ENCODE measurements at places on chromosomes 7 and 10. TPM values are rescaled to one million over a fixed set of nuclear protein-coding genes. Genes with fewer than 3 reads are reported as not detected.

DNA sequence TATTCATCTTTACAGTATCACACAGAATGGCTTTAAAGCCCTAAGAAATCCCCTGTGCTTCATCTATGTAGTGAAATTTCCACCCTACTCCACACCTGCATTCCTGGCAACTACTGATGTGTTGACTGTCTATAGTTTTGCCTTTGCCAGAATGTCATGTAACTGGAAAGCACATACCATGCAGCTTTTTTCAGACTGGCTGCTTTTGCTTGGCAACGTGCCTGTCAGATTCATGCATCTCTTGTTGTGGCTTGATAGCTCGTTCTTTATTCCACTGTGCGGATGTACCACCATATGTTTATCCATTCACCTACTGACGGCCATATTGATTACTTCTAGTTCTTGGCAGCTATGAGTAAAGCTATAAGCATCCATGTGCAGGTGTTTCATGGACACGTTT, 30.6 kb downstream of the RBM17 start:
- no peak for DNase-seq

DNA sequence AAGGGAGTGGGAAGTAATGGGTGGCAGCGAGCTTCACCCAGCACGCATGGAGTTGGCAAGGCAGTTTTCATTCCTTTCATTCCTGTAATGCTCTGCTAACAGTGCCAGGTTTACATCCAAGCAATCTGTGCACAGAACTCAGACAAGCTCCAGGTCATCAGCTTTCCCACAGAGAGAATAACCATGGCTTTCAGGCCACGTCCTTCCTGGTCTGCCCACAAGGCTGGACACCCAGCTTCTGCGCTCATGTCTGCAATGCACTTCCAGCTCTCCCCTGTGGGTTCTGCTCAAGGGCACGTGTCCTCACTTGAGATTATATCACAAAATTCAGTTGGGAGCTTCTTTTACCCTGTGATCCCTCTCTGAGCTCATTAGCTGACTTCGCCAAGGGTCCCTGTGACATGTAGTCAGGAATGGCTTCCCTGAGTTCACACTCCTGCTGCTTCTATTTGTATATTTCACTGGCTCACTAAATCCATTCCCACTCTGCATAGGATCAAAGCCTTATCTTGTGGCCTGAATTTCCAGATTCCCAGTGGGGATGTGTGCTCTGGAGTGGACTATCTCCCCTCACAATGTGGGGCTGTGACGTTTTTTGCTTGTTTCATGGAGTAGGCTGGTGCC, 18.6 kb downstream of the AKR1C2 start:
- no peak for DNase-seq

GRCh38 chr7:29471444-29472138, 92.0 kb upstream of the PRR15 start:
- no peak for DNase-seq

DNA sequence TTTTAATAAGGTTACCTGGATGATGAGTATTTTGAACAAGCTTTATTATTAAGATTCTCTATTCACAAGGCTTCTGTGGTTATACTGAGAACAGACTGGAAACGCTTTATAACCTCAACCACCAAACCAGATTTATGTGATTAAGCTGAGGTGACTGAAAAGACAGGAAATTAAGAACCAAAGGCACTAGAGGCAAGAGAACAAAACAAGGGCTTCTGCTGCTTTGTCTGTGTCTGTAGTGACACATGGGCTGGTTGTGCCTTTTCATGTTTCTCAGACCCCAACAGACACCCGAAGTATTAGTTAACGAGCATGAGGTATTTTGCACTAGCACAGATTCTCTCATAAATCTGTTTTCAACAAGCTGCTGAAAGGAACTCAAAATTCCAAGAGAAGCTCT, 64.4 kb downstream of the RAPGEF5 start:
- peak; percentile 16 for DNase-seq

- no peak for DNase-seq
Measured at GRCh38 chr10:15331461-15331860, 39.6 kb downstream of the FAM171A1 start.

- no peak for DNase-seq
Measured at GRCh38 chr10:74289188-74289587, 138.2 kb downstream of the ADK start.

DNA sequence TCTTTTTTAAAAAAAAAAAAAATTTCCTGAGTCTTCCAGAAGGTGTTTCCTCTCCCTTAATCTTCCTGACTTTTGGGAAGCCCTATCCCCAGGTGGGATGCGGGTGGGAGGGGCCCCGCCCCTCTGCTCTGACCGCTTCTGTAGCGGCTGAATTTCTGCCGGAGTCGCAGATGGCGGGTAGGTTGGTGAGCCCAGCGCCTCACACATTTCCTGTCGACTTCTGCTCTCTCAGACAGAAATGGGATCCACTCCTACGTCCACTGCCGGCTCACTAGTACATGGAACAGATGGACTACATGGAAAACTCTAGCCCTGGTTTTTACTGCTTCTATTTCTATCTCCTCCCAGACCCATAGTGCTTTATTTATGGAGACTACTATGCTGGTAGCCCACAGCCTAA, 90.9 kb downstream of the NEUROD6 start:
- peak; percentile 17 for DNase-seq

- DNase-seq, result peak; percentile 26
Measured at GRCh38 chr10:111766464-111766863, 417.1 kb downstream of the GPAM start.

GRCh38 chr7:108311446-108312168, 144.6 kb downstream of the NRCAM start:
- no peak for DNase-seq

- no peak for DNase-seq
Measured at GRCh38 chr7:34849986-34850385, 187.3 kb downstream of the DPY19L1 start.

- DNase-seq, result no peak
Measured at GRCh38 chr7:75872073-75872782, 6.6 kb upstream of the RHBDD2 start.

- no peak for DNase-seq
Measured at GRCh38 chr7:148147438-148147837, 443.1 kb upstream of the C7orf33 start.

DNA sequence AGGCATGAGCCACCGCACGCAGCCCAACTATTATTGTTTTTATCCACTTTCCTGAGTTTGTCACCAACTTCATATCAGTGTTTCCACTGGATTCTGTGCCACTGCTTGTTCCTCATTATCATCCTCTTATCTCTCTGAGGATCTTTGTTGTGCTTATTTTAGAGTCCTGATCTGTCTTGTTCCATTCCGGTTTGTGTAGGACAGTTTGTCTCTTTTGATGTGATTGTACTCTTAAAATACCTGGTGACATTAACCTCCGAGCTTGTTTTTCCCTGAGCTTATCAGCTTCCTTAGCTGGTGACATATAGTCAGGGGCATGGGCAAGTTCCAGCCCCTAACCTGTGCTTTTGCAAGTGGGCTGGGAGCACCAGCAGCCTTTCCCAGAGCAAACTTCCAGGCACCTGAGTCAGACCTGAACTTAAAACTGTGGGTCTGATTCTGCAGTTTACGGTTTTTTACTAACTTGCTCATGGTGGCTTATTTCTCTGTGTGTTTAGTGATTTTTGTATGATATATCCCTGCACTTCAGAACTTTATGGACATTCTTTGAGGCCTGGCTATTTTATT, 23.1 kb upstream of the FMC1 start:
- no peak for DNase-seq

GRCh38 chr7:82172017-82172416, 271.6 kb downstream of the CACNA2D1 start:
- no peak for DNase-seq

- DNase-seq, result no peak
Measured at GRCh38 chr10:108469940-108470339, 1305.4 kb upstream of the SORCS1 start.

GRCh38 chr7:25857376-25858067, 294.5 kb upstream of the NFE2L3 start:
- DNase-seq, result peak; percentile 62

DNA sequence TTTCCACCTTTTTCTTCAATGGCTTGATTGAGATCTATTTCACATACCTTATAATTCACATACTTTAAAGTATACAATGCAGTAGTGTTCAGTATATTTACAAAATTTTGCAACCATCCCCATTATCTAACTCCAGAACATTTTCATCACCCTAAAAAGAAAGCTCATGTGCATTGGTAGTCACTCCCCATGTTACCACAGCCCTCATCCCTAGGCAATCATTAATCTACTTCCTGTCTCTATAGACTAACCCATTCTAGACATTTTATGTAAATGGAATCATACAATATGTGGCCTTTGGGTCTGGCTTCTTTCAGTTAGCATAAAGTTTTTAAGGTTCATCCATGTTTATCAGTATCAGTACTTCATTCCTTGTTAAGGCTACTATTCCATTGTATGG, 214.2 kb downstream of the WDR11 start:
- DNase-seq, result no peak

- DNase-seq, result no peak
Measured at GRCh38 chr10:6309816-6310215, 107.1 kb downstream of the PFKFB3 start.

GRCh38 chr7:131066635-131067034, 261.0 kb upstream of the MKLN1 start:
- DNase-seq, result no peak

GRCh38 chr10:50439806-50440205, 183.9 kb downstream of the SGMS1 start:
- no peak for DNase-seq

DNA sequence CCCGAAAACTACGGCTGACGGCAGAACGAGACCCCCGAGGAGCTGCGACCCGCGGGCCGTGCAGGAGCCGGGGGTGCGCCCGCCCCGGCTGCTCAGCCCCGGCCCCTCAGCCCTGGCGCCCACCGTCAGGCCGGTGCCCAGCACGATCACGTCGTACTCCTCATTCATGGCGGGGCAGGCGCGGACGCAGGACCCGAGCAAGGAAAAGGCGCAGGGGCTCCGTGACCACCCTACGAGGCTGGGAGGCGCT, 218 bp downstream of the GDI2 start:
- DNase-seq, result no peak

- DNase-seq, result no peak
Measured at GRCh38 chr7:150377635-150378034, 1.5 kb upstream of the ZNF775 start.

DNA sequence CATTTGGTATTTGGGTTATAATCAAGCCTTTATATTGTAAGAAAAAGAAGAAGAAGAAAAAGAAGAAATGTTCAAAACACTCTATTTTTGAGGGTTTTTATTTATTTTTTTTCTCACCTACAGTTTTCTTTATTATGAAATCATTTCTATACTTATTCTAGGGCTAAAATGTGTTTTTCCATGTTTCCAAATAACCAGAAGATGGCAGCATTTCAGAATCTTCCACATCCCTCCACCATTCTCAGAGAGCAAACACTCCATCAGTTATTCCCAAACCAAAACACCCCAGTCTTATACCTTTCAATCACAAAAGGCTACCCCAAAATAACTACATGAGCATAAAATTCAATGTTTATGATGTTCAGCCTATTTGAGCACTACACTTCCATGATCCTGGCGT, 38.7 kb upstream of the PPP1R17 start:
- DNase-seq, result peak; percentile 23

- DNase-seq, result no peak
Measured at GRCh38 chr7:23114896-23115295, 9.3 kb downstream of the KLHL7 start.

DNA sequence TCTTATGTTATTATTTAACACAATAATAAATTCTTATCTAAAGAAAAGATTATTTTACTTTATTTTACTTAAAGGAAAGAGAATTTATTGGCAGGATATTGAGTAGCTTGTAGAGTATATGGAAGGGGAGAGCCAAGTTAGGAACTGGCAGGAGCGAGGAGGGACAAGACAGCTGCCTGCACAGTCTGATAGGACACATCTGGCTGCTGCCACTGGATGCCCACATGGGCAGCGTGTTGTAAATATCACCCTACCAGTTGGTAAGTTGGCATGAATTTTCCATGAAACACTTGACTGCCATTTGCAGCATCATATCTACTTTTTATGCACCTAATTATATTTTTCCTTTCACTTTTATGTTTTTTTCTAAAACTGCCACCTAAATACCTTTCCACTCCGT, 19.6 kb downstream of the SRI start:
- DNase-seq, result no peak

- DNase-seq, result no peak
Measured at GRCh38 chr10:31932838-31933237, 4.2 kb upstream of the ARHGAP12 start.

DNA sequence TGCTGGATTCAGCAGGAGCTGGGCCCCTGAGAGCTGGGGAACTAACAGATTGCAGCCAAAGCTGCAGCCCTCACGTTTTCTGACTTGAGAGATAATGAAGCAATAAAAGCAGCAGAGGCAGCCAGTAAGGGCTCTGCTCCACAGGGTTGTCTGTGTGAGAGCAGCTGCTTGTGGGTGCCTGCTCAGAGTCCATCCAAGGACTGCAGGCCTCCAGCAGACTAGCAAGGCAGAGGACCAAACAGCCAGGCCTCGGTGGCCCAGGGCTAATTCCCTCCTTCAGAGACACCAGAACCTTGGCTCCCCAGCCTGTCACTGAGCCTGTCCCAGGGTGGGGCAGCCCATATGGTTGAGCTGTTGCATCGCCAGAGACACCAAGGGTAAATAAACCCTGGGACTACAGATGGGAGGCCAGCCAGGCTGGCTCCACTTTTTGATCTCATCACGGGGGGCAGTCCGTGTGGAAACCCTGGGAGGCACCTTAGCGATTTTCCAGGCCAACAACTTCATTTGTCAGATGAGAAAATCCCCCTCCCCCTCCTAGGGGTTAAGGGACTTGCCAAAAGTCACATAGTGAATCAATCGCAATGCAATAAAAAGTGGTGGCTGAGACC, 229.2 kb downstream of the WDR11 start:
- DNase-seq, result no peak

DNA sequence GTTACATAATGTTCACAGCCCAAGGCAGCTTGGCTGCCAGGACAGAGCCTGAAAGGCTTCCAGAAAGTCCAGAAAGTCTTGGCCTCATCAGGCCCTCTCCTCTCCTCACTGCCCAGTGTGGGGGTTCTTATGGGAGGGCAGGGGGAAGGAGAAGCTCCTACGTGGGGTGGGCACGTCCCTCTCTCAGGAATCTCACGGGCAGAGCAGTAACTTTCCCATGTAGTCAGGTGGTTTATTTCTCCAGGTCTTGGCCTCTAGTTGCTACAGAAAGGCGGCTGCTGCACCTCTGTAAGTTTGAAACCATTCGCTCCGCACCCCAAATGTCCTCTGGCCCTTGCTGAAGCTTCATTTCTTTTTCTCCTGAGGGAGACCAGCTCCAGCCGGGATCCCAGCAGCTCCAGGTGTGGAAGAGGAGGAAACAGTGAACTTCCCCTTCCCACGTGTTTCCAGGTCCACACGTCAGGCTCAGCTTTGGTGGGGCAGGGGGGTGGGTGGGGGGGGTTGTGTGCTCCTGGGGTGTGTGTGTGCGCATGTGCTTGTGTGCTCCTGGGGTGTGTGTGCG, 320.3 kb downstream of the WDR37 start:
- DNase-seq, result no peak

The IDI2 gene
- total RNA-seq, result not detected

The PNLIPRP1 gene
- not detected for total RNA-seq

The GIMAP5 gene
- not detected for total RNA-seq

The CDNF gene
- 1.8 TPM for total RNA-seq

The LARP4B gene
- 33.1 TPM for total RNA-seq

The MYO3A gene
- 0.46 TPM for total RNA-seq

The GDF2 gene
- 0.19 TPM for total RNA-seq

The CRYGN gene
- total RNA-seq, result not detected

The SLC13A1 gene
- not detected for total RNA-seq

Measured in neural progenitor cell (in vitro differentiated cells).